Fibroblast of skin of scalp (primary cell): ENCODE measurements at places on chromosomes 13 and 19.

GRCh38 chr13:110099922-110100321 is 207.0 kb downstream of the COL4A1 start:
- no peak for DNase-seq

DNA sequence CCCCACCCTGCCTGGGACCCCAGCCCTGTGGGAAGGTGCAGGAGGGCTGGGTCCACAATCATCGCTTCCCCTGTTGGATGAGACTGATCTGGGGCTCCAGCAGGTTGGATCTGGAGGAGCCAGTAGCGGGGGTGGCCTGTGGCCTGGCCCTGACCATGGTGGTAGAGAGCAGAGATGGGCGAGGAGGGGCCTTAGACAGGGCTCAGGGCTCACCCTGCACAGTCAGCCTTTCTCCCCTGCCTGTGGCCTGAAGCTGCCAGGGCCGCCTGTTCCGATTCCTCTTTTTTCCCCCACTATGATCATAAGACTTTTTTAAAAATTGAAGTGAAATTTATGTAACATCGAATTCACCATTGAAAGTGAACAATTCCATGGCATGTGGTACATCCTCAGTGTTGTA is 18.2 kb downstream of the SIN3B start:
- DNase-seq, result no peak

- DNase-seq, result peak; percentile 46
These were observed 86.6 kb downstream of the TNFRSF19 start for GRCh38 chr13:23656637-23657371.

DNA sequence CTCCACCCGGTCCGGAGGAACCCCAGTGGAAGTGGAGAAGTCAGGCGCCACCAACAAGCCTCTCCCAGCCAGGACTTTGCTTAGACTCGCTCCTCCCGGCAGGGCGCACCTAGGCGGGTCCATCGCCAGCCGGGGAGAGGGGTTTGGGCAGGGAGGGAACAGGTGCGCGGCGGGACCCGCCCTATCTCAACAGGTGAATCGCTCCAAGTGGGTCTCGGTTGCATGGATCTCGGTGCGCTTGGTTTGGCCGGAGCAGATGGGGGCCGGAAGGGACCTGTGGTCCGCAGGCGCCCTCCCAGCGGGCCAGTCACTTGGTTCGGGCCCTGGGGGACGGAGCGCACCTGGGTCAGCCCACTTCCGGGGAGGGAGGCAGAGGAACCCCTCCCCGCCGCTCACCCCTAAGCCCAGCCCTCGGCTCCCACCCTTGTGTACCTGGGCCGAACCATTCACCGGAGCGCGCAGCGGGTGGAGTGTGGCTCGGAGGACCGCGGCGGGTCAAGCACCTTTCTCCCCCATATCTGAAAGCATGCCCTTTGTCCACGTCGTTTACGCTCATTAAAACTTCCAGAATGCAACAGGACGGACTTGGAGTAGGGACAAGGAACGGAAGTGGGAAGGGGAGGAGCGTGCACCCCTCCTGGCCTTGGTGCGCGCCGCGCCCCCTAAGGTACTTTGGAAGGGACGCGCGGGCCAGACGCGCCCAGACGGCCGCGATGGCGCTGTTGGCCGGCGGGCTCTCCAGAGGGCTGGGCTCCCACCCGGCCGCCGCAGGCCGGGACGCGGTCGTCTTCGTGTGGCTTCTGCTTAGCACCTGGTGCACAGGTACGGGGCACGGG is at the start of gene LSR:
TSS of gene LSR (plus strand) at position 693 of the 836 bp plus-strand sequence. CDS start at position 714, 21 bp downstream.
- DNase-seq, result no peak

- DNase-seq, result no peak
These were observed 1334.1 kb downstream of the EFNB2 start for GRCh38 chr13:105201351-105201750.

DNA sequence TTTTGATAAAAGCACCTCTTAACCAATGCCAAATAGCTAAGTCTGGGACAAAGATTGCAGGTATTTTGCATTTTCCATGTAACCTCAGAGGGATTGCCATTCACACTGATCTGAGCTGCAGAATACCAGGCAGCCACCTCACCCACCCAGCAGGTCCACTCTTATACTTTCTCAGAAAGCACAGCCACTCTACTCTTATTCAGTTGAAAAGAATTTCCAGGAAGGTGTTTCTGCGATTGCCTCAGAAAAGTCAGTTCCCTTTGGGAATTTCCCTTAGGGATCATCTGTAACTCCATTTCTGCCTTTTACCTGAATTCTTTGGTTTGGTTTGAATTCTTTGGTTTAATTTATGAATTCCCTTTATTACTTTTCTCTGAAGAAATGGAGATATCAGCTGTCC is 904 bp upstream of the ALOX5AP start:
- peak; percentile 85 for DNase-seq

DNA sequence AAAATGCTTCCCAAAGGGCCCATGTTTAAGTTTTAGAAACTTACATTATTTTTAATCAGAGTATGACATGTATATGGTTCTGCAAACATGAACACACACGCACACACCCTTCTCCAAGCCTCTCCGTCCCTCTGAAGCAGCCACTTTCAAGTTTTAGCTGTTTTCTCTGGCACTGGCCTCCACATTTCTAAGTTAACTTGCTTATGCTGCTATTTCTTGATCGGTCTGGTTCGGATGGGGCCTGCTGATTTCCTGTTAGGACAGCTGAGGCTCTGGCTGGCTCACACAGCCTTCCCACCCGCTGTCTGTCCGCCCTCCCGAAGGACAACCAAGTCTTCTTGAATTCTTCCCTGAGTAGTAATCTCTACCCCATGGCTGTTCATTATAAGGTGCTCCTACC is 4.4 kb downstream of the SPC24 start:
- DNase-seq, result peak; percentile 27

DNA sequence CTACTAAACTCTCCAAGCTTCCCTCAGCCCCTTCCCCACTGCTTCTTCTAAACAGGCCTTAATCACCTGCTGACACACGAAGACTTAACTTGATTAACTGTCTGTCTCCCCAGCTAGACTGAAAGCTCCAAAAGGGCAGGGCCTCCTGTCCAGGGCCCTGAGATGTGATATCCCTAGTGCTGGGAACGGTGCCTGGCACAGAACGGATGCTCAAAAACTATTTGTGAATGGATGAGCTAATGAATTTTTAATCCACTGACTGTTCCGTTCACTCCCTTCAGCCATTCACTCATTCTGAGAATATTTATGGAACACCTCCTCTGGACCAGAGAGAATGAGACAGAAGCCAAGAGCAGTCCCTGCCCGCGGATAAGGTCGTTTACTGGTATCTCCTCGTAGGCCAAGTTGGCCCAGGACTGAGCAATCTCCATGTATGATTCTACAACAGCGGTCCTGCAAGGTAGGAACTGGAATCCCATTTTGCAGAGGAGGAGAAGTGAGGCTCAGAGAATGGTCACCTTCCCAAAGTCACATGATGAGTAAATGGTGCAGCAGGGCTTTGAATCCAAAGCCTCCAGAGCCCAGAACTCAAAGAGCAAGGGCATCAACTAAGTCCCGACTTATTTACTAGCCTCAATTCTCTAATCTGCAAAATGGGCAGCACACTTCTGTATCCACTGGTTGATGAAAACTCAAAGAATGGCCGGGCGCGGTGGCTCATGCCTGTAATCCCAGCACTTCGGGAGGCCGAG is 3.4 kb downstream of the DMWD start:
- no peak for DNase-seq

- no peak for DNase-seq
These were observed 1.5 kb upstream of the TBXA2R start for GRCh38 chr19:3608079-3608641.

- no peak for DNase-seq
These were observed at the start of gene SPINT2 for GRCh38 chr19:38264486-38265212. SPINT2 (plus strand) TSS chr19:38264573; CDS start chr19:38264893, 320 bp downstream.

GRCh38 chr13:99652141-99652540 is 150.9 kb downstream of the TM9SF2 start:
- DNase-seq, result no peak

DNA sequence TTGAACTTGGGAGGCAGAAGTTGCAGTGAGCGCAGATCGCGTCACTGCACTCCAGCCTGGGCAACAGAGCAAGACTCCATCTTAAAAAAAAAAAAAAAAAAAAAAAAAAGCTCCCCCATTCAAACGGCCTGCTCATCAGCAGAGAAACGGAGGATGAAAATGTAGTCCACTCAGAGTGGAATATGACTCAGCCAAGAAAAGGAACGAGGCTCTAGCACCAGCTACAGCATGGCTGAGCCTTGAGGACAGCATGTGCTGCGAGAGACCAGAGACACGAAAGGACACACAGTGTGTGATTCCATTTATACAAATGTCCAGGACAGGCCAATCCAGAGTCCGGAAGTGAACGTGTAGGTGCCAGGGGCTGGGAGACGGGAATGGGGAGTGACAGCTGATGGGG is 18.1 kb upstream of the MIER2 start:
- DNase-seq, result no peak

GRCh38 chr19:14409146-14410023 is 9.8 kb downstream of the DDX39A start:
- no peak for DNase-seq

DNA sequence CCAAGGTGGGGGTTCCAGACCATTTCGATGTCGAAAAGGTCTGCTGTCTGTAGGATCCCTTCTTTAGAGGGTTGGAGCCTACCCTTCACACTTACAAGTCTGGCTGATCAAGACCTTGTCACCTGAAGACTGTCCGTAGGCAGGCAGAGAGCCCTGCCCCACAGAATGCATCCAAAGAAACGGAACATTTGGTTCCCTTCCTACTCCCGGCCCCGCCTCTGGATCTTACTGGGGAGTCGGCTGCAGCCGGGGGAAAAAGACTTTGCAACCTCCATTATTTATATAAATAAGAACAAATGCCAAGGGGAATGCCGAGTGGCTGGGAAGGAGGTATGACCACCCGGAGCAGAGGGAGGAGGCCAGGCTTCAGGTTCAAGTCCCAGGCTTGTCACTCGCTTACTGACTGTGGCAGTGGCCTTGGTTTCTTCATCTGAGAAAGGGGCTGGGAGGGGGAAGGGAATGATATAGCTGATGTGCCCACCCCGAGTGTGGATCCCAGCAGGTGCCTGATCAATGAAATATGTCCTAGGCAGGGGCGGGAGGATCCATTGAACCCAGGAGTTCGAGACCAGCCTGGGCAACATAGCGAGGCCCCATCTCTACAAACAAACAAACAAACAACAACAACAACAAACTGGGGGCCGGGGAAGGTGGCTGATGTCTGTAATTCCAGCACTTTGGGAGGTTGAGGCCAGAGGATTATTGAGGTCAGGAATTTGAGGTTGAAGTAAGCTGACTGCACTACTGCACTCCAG is 48.7 kb downstream of the RFX2 start:
- no peak for DNase-seq

- DNase-seq, result peak; percentile 6
These were observed 46.9 kb upstream of the SLITRK1 start for GRCh38 chr13:83929157-83929556.
